ENCODE measurements at places on chromosomes 12 and 14. TPM values are rescaled to one million over a fixed set of nuclear protein-coding genes. Genes with fewer than 3 reads are reported as not detected.

DNA sequence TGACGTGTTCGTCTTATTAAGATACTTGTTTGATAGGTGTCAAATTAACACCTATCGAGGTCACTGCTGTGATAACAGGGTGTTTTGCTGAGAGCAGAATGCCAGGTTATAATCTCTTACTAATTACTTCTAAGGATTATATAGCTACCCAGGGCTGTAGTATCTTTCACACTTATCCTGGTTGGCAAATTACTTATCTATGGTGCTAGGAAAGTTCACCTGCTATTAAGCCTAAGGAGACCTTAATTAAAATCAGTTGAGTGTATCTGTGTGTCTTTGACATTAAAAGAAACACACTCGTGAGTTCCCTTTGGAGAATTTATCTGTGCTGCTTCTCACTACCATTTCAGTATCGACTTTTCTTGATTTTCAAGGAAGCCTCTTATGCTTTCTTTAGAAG lies 301.6 kb upstream of the SLC16A7 start:
- no peak for DNase-seq
- H3K4me3 ChIP-seq: no peak overlapping the region
- H3K27me3 ChIP-seq: no peaks in the 10 kb centered on the region
- no peak overlapping the region for H3K27ac ChIP-seq
- H3K36me3 ChIP-seq: no peaks in the 10 kb centered on the region

The LRCOL1 gene
- total RNA-seq: not detected

DNA sequence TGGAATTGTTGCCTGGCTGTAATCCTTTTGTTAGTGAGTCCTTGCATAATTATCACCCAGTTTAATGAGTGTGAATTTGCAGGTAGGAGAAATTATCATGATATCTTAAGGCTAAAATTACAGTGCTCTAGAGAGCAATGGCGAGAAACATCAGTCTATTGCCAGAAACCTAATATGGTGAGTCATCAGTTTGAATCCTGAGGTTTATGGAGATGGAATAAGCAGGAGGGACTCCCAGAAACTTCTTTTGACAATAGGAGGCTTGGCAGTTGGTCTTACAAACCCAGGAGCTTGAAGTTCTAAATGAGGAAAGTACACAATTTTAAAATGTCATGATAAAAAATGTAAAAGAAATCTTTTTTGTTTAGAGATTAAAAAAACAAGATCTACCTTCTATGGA lies 31.5 kb upstream of the CRADD start:
- DNase-seq: no peak
- H3K4me1 ChIP-seq: no peaks in the 10 kb centered on the region
- H3K36me3 ChIP-seq: no peaks in the 10 kb centered on the region
- H3K27me3 ChIP-seq: peaks cover 7% of the 10 kb centered on the region
- H3K27ac ChIP-seq: no peak overlapping the region
- H3K4me3 ChIP-seq: no peak overlapping the region

The NELL2 gene
- 28.4 TPM for total RNA-seq

DNA sequence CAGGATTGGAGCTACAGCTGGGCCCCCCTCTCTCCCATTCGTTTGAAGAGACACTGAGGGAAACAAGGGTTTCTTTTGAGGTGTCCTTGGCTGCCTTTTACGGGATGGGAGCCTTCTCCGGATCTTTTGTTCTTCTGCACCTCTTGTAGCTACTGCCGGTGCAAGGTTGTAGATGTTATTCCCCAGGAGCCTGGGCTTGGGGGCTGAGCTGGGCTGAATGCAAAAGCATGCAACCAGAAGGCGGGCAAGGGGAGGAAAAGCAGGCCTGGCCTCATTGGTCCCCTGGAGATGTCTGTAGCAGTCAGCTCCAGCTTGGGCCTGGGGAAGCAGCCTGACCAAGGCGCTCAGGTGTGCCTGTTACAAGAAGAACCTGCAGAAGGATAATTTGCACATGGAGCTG lies 110.3 kb downstream of the GCH1 start:
- H3K27me3 ChIP-seq: peaks cover 3% of the 10 kb centered on the region
- DNase-seq: no peak
- no peak overlapping the region for H3K27ac ChIP-seq
- H3K4me3 ChIP-seq: no peak overlapping the region
- H3K36me3 ChIP-seq: no peaks in the 10 kb centered on the region

DNA sequence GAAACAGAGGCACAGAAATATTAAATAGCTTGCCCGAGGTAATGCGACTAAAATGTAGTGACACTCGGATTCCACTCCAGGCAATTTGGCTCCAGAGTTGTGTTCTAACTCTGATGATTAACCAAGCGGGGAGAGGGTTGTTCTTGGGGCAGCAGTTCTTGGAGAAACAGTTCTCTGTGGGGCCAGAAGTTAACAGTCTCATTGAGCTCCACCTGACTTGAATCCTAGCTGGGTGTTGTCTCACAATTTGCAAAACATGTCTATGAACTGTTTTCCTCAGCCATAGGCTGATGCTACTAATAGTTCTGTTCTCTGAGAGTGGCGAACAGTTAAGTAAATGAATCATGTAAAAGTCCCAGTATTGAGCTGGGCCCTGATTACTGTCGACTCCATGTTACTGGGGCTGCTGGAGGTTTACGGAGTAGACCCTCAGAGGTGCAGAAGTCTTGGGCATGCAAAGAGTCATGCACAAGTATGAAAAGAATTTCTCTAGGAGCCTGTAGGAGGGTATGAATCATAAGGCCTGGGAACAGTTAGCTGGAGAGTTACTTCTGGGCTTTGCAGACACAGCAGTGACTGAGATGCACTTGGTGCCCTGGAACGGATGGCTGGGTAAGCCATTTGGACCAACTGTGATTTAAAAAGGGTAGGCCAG lies 15.4 kb upstream of the NIN start:
- no peaks in the 10 kb centered on the region for H3K36me3 ChIP-seq
- no peak for DNase-seq

The RASAL1 gene
- total RNA-seq: 10.6 TPM

The LRFN5 gene
- not detected for total RNA-seq

The PLBD1 gene
- total RNA-seq: not detected

- H3K27me3 ChIP-seq: no peaks in the 10 kb centered on the region
- H3K4me3 ChIP-seq: peak overlapping the region; percentile 99
- peaks cover 71% of the 10 kb centered on the region for H3K4me1 ChIP-seq
- peak overlapping the region; percentile 99 for H3K27ac ChIP-seq
- peak; percentile 33 for DNase-seq
Observed at GRCh38 chr14:91115986-91116770, 2.3 kb downstream of the DGLUCY start.

DNA sequence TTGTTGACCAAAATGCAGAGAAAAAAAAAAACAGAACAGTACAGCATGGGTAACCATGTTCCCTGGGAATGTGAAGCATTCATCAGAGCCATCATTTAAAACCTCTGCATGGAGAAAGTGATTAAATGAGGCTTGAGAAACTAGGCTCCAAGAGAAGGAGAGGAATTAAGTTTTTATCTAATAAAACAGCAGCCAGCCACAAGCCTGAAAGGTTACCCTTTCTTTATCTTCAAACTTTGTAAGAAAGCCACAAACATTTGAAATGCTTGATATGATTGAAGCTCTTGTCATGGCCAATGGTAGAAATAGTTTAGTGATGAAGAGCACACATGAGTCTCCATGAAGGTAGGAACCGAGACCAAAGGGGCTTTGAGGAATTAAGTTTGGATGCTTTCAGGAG lies 144.9 kb upstream of the SYT1 start:
- no peaks in the 10 kb centered on the region for H3K4me1 ChIP-seq
- no peak overlapping the region for H3K4me3 ChIP-seq
- no peaks in the 10 kb centered on the region for H3K27me3 ChIP-seq
